ENCODE measurements at places on chromosomes 12 and 14. TPM values are rescaled to one million over a fixed set of nuclear protein-coding genes. Genes with fewer than 3 reads are reported as not detected.

The CACNA2D4 gene
- not detected for total RNA-seq

The SLC5A8 gene
- total RNA-seq = not detected

The BTBD6 gene
- total RNA-seq = 40.9 TPM

The LRP1-AS gene
- total RNA-seq = not detected

The TSHR gene
- not detected for total RNA-seq

The ST8SIA1 gene
- total RNA-seq = not detected

The ANKS1B gene
- total RNA-seq = 0.73 TPM

The VWF gene
- 0.42 TPM for total RNA-seq

All from A549 treated with RU486 at 1 μM for 4 hours (cell line).